Naive thymus-derived CD8-positive, alpha-beta T cell (primary cell): ENCODE measurements at places on chromosomes 2 and 18.

- no peak overlapping the region for H3K4me3 ChIP-seq
- H3K36me3 ChIP-seq: no peaks in the 10 kb centered on the region
- H3K4me1 ChIP-seq: no peaks in the 10 kb centered on the region
- H3K27me3 ChIP-seq: no peaks in the 10 kb centered on the region
- no peak for DNase-seq
Observed at GRCh38 chr18:74252039-74252395, 39.7 kb downstream of the CYB5A start.

DNA sequence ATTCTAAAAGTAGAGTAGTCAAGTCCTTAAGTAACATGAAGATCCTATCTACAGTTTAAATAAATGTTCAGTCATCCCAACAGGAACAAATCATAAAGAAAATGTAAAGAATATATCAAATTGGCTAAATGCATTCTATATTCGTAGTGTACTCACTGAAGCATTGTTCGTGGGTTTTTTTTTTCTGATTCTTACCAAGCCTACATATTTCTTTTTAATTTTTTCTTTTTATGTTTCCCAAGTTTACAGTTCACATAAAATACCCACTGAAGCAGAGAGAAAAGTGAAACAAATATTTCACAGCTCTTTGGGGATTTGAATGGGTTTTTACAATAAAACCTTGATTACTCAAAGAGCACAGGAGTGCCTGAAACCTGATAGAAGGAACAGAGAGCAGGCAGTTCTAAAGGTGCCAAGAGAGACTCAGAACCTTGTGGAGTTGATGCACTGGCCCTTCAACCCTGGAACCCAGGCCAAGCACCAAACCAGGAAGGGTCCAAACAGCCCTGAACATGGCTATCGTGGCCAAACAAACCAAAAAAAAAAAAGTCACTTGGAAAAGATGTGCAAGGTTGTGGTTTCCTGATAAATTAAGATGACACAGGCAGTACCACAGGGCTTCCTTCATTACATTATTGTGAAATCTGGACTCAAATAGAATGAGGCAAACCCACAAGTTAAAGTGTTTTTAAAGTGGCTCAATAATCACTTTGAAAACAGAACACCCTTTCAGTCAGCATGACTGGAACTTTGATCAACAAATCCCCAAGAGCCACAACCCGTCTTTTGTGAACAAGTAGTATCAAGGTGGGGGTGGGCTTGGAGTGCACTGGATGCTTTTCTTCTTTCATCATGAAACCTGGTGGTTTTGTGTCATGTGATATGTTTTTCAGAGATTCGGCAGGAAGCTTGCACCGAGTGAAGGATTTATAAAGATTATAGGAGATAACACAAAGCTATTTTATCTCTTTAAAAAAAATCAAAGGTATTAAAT is 245.0 kb upstream of the FN1 start:
- H3K36me3 ChIP-seq: no peaks in the 10 kb centered on the region
- DNase-seq: no peak
- peaks cover 39% of the 10 kb centered on the region for H3K4me1 ChIP-seq
- H3K27ac ChIP-seq: peak overlapping the region; percentile 79

DNA sequence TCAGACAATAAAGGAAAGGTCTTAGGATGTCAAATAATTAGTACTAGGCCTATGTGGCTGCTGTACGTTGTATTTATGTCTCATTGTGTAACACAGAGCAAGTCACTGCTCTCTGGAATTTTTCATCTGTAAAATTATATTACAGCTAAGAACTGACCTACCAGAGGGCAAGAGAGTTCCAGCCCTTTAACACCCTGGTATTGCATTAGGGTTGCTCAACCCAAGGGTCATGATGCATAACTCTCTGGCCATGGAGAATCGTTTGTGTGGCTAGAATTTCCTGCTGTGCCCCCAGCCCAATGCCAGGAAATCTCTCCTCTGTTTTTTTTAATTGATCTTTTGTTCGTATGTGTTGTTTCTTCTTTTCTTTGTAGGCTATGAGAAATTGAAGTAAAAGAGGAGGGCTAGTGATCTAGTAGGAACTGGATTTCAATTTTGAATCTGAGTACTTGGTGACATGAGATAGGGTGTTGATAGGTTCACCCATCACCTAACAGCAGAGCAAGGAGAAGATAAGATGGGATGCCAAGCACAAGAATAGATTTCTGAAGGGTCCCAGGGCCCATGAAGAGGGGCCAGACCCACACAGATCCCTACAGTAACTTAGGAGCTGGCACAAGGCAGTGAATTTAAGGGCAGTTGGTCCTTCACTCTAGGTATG is 571.2 kb upstream of the TNP1 start:
- DNase-seq: no peak
- no peak overlapping the region for H3K4me3 ChIP-seq
- peaks cover 9% of the 10 kb centered on the region for H3K36me3 ChIP-seq
- peaks cover 17% of the 10 kb centered on the region for H3K4me1 ChIP-seq
- no peak overlapping the region for H3K27ac ChIP-seq

DNA sequence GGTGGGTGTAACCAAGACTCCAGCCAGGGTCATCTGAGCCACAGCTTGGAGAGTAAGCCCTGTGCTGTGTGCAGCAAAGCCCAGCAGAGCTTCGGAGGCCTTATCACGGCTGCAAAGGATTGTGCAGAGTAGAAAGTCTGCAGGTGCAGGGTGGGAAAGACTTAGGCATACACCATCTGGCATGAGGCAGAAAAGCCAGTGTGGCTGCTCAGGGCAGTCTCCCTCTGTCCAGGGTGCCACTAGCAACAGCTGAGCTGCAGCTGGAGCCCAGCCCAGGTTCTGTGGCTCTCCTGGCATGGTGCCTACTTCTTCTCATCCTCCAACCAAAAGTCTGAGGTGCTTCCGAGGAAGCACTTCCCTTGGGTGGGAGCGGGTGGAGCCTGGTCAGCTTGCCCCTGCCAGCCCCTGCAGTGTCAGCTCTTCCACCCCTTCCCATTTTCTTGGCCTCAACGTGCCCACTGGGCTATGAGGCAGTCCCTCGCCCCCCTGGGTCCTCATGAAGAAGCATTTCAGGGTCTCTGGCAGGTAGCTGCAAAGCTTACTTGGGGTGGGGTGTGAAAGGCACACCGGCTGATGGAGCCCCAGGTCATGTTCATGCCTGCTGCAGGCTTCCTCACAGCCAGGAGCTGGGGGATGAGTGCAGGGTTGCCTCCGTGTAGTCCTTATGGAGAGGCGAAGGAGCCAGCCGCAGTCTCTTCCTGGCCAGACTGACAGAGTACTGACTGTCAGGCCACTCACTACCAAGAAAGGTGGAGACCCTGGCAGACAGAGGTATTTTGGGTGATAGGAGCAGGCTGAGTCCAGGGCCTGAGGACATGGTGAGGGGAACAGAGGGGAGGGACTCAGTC is 4.8 kb downstream of the AMER3 start:
- no peak for DNase-seq
- no peak overlapping the region for H3K4me3 ChIP-seq
- H3K27me3 ChIP-seq: peaks cover 44% of the 10 kb centered on the region
- no peaks in the 10 kb centered on the region for H3K36me3 ChIP-seq

- H3K27me3 ChIP-seq: no peaks in the 10 kb centered on the region
- H3K4me1 ChIP-seq: peaks cover 55% of the 10 kb centered on the region
- peak overlapping the region; percentile 73 for H3K27ac ChIP-seq
- peak overlapping the region; percentile 100 for H3K4me3 ChIP-seq
- H3K36me3 ChIP-seq: no peaks in the 10 kb centered on the region
Observed at GRCh38 chr2:171924170-171924942, 2.1 kb downstream of the HAT1 start.

- no peak overlapping the region for H3K4me3 ChIP-seq
- H3K27ac ChIP-seq: no peak overlapping the region
- H3K27me3 ChIP-seq: no peaks in the 10 kb centered on the region
- no peaks in the 10 kb centered on the region for H3K4me1 ChIP-seq
Observed at GRCh38 chr2:34995196-34995595, 1360.4 kb upstream of the CRIM1 start.

GRCh38 chr2:69571189-69571588 is 72.3 kb downstream of the AAK1 start:
- no peak for DNase-seq
- peaks cover 93% of the 10 kb centered on the region for H3K4me1 ChIP-seq
- H3K27me3 ChIP-seq: no peaks in the 10 kb centered on the region
- H3K36me3 ChIP-seq: no peaks in the 10 kb centered on the region
- H3K27ac ChIP-seq: peak overlapping the region; percentile 73

- peaks cover 2% of the 10 kb centered on the region for H3K27me3 ChIP-seq
- DNase-seq: no peak
- no peaks in the 10 kb centered on the region for H3K36me3 ChIP-seq
- no peaks in the 10 kb centered on the region for H3K4me1 ChIP-seq
- H3K4me3 ChIP-seq: no peak overlapping the region
Observed at GRCh38 chr2:208545403-208546042, 138.9 kb downstream of the PTH2R start.

DNA sequence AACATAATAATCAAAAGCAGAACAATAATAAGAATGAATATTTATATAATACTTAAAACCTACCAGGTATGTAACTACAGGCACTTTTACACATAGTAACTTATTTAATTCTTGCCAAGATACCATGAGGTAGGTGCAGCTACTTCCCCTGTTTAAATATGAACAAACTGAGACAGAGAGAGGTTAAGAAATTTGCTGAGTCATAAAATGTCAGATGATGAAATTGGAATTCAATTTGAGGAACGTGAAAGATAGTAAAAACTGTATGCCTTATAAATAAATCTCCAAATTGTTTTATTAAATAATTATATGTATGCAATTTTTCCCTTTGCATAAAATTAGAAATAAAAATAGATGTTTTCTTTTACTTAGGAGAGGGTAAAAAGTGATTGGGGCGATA is 1103.3 kb upstream of the NRXN1 start:
- no peak for DNase-seq
- H3K36me3 ChIP-seq: peaks cover 5% of the 10 kb centered on the region
- H3K4me3 ChIP-seq: no peak overlapping the region
- no peaks in the 10 kb centered on the region for H3K27me3 ChIP-seq
- H3K27ac ChIP-seq: no peak overlapping the region

GRCh38 chr18:23066060-23066459 is 69.2 kb upstream of the CABLES1 start:
- H3K27ac ChIP-seq: no peak overlapping the region
- no peaks in the 10 kb centered on the region for H3K27me3 ChIP-seq
- peaks cover 12% of the 10 kb centered on the region for H3K36me3 ChIP-seq
- H3K4me1 ChIP-seq: peaks cover 24% of the 10 kb centered on the region
- no peak overlapping the region for H3K4me3 ChIP-seq
- no peak for DNase-seq

- H3K4me1 ChIP-seq: peaks cover 2% of the 10 kb centered on the region
- H3K4me3 ChIP-seq: no peak overlapping the region
- no peak overlapping the region for H3K27ac ChIP-seq
Observed at GRCh38 chr2:112941753-112942653, 31.0 kb downstream of the IL37 start.

DNA sequence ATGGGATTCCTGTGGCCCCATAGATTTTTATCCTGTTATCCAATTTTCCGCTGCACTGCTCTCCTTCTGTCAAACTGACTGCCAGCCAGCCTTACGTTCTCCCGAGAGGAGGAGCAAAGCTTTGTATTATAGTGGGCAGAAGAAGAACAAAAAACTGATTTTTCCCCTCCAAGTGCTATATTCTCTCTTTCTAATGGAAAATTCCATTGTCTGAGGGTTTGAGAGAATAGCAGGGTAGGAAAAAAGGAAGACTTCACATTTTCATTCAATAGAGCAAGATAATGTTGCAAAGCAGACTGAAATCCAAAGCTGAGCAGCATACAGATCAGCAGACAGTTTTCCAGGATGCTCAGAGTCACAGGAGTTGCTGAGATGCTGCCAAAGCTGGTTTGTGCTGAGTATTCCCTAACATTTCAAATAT is 238.0 kb downstream of the UBE2E3 start:
- H3K4me3 ChIP-seq: no peak overlapping the region
- no peaks in the 10 kb centered on the region for H3K27me3 ChIP-seq
- H3K36me3 ChIP-seq: peaks cover 15% of the 10 kb centered on the region
- H3K27ac ChIP-seq: no peak overlapping the region

DNA sequence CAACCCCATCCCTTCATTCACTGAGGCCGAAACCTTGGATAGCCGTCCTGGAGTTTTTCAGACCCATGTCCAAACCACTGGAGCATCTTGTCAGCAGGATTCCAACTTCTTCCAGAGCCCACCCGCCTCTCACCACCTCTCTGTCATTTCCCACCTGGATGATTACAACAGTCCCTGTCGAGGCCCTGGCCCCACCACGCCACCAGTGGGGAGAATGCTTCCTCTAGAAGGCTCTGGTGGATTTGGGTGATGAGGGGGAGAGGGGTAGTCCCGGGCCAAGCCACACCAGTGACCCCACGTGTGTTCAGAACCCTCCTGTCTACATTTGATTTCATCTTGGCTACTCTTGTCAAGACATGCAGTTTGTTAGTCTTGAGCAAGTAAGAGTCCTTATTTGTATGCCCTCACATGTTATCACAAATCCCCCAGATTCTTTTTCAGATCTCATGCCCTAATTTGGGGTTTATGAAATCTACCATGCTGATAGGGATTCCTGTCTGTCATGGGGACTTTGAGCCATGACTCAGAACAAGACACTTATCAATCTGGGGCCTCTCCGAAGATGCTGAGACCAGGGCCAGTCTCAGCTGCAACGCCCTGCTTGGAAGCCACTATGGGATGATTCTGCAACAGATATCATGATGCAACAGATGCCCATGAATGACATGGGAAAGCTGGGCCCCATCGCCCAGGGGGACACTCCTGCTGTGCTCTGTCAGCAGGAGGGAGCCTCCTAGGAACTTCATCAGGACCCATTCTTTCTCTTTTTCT is 186.1 kb downstream of the ZFP36L2 start:
- H3K4me3 ChIP-seq: no peak overlapping the region
- H3K36me3 ChIP-seq: no peaks in the 10 kb centered on the region
- H3K27me3 ChIP-seq: no peaks in the 10 kb centered on the region

DNA sequence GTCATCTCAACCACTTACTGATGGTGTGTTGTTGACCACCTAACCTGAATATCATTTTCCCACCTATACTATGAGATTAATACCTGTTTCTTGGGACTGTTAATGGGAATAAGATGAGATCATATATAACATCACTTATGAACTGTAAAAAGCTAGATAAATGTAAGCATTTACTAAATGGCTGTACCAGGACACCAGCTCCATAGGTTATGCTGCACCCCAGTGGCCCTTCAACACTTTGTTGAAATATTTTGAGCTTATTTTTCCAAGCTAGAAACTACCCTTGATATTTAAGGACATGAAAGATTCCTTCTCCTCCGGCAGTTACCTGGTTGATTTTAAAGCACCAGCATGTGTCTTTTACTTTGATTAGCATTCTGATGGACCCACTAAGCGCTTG is 138.0 kb upstream of the CDCA7 start:
- H3K36me3 ChIP-seq: no peaks in the 10 kb centered on the region
- H3K4me3 ChIP-seq: no peak overlapping the region
- peaks cover 11% of the 10 kb centered on the region for H3K4me1 ChIP-seq

DNA sequence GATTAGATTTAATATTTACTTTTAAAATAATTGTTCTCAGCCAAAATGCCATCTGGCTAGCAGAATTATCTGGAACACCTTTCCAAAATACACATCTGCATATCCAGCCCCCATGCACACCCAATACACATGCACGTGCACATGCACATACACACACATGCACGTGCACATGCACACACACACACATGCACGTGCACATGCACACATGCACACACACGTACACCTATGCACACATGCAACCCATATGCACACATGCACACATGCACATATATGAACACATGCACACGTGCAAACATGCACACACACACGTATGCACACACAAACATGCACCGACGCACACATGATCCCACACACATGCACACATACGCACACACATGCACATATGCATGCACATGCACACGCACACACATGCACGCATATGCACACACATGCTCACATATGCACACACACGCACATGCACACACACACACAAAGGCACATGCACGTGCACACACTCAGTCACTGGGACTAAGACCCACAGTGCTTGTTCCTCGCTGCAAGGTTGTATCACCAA is 53.5 kb downstream of the COPS8 start:
- H3K27me3 ChIP-seq: no peaks in the 10 kb centered on the region
- no peak overlapping the region for H3K27ac ChIP-seq
- no peak overlapping the region for H3K4me3 ChIP-seq
- no peaks in the 10 kb centered on the region for H3K4me1 ChIP-seq
- H3K36me3 ChIP-seq: peaks cover 2% of the 10 kb centered on the region
